ENCODE measurements at places on chromosomes 1 and 21.
A peak's percentile ranks its signal among the peaks of the same experiment; 100 is the strongest.

DNA sequence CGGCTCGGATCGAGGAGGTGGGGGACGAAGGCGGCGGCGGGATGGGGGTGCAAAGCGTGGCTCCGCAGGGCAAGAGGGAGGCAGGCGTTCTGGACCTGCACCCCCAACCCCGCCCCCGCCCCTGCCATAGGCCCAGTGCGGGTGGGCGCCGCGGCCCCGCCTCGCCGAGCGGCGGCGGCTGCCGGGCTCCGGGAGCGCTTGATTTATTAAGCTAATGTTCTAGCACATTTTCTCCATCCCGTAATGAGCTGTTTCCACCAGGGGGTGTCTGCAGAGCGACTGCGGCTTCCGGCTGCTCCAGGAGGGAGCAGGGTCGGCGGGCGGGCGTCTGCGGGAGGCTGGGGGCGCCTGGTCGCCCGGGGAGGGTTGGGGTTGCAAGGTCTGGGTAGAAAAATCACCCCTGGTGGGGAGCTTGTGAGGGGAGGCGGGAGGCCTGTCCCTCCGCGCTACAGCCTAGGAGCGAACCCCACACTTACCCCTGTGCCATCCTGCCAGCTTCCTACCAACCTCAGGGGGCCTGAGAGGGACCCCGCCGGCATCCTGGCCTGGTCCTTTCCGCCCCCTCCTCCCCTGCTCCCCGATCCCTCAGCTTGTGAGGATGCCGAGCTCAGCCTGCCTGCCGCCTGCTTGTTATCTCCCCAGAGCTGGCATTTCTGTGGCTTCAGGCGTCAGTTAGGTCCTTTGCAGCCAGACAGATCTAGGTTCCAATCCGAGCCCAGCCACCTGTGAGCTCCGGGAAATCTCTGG is 48.5 kb upstream of the ACOT11 start:
- DNase-seq, result no peak

DNA sequence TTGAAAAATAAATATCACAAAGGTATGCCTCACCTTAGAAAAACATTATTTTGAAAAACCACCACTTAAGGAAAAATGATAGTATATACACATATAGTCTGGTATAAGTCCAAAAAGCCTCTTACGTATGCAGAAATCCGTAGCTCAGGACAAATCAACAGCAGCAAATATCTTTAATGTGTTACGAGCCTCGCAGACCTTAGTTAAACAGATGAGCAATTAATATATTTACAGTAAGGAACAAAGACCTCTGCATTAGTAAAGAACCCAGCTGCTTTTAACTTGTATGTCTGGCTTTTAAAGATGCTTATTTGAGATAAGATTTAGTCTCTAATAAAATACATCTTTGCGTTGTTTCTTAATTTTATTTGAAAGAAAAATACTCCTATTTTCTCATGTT is 79.9 kb upstream of the CHRM3 start:
- no peak for DNase-seq

GRCh38 chr1:54114001-54114400 is 38.8 kb downstream of the CDCP2 start:
- DNase-seq, result no peak

DNA sequence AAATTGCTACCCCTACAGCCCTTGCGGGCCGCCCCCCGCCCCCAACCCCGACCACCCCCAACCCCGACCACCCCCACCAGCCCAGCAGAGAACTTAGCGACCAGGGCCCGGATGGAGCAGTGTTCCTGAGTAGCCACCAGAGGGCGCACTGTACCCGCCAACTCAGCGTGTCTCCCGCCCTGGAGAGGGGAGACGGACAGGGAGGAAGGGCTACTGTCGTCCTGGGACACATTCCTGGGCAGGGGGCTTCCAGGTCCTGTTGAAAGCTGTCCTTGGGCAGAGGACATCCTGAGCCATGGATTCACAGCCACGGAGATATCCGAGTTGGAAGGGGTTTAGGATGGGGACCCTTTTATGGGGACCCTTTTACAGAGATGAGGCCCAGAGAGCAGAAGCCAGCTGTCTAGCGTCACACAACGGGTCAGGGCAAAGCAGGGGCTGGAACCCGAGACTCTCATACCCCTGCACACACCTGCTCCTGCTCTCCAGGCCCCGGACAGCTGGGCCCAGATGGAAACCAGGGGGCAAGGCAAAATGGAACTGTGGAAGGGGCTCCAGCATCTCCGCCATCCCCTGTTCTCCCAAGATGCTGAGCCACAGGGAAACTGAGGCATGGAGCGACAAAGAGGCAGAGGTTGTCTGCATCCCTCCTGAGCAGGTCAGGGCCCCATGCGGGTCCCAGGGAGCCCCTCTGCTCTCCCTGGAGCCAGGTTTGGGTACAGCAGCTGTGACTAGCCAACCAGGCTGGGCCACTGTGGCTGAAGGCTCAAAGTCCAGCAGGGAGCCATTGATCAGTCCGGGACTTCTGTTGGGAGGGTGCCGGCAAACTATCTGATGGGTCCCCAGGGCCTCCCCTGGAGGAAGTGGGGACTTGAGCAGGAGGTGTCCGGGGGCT is 25.0 kb upstream of the LAPTM5 start:
- DNase-seq, result peak; percentile 62

DNA sequence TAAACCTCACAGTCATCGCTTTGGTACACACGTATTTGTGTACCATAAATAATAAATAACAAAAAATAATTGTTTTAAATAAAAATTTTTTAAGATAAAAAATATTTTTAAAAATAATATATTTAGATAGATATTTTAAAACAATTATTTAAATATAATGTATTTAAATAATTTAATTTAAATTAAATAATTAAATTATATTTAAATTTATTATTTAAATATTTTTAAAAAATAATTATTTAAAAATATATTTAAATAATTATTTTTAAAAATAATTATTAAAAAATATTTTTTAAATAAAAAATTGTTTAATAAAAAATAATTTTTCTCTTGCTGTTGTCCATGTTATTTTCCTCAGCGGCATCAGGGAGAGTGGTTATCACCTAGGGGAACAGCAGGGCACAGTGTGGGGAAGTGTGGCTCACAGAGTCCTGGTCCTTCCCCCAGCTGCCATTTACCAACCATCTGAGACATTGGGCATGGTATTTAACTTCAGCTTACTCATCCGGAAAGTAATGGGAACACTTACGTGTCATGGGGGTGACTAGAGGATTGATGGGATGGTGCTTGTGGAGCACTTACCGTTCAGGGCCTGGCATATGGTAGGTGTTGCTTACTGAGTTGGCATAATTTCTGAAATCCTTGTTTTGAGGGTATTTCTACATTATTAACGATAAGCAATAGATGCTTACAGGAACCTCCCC is 92.9 kb upstream of the TSPAN2 start:
- DNase-seq, result no peak

DNA sequence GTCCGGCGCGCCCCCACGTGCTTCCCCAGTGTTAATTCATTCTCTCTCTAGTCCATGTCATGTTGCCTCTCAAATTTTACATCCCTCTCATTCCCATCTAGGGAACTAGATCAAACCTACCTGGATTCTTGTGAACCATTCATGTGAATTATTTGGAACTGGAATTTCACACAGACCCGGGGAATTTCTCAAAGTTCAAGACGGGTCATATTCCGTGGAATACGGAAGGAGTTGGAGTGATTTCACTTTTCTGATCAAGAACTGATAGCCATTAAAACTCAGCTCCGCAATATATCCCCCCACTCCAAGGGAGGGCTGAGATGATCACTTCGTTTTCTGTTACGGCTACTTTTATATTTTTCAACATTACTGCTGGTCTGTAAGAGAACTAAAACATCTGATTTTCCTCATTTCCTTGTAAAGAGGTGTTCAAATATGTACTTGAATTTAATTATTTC is 1.0 kb upstream of the ENO1 start:
- DNase-seq, result no peak

DNA sequence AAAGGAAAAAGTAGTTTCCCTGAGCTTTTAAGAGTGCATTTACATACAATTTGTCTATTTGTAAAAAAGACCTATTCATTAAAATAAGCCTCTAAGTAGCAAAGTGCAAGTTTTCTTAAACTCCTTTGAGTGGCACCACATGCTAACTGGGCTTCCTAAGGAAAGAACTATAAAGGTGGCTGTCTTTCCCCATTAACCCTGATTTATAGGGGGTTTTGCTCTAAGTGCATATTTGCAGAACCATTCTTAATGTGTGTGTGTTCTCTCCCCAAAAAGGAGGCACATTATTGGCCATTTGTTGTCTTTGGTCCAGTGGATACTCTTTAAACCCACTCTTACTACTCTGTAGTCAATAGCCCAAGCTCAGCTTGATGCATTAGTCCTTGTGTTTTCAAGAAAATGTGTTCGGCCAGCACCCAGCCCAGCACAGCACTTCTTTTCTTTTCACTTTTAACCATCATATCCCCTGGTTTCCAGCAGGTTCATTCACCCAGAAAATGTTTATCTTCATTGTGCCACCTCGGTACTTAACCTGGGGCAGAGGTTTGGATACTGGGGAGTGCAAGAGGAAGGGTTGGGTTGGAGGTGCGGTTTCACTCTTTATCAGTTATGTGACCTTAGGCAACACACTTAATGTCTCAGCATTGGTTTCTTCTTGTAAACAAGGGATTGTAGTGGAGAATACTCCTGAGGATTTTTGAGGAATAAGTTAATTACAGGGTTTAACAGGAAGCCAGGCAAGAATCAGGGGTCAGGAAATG is 161.9 kb upstream of the UBE2U start:
- DNase-seq, result no peak

DNA sequence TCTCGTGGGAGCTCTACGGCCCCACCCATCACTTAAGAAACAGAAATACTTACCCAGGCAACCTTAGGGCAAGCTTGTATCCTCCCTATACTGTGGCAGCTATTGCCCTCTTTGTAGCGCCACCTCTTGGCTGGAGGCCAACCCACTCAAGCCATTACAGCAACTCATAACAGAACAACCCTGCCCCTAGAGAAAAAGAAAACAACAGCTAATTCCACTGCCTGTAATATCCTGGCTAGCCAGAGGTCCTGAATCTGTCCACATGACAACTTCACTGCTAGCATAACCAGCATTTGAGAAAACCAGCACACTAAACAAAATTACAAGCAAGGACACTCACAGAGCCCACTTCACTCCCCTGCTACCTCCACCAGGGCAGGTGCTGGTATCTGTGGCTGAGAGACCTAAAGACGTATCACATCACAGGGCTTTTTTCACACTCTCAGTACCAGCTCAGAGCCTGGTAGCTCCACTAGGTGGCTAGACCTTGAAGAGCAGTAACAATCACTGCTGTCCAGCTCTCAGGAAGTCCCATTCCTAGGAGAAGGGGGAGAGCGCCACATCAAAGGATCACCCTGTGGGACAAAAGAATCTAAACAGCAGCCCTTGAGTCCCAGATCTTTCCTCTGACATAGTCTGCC is 14.5 kb upstream of the MX1 start:
- DNase-seq, result no peak

DNA sequence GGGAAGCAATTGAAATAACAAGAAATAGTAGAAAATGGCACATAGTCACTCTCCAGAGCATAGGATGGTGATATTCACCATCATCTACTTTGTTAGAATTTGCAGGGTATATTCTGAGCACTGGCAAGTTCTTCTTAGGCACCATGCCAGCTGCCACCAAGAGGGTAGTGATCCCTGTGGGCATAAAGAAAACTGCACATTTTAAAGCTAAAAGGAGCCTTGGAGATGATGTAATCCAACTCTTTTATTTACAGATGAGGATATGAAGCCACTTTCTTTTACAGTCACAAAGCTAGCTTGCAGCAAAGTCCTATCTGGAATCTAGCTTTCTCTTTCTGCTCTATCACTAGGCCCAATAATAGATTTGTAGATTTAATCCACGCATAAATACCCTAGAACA is 69.0 kb downstream of the PTGER3 start:
- DNase-seq, result no peak

- DNase-seq, result no peak
These were observed 52.2 kb downstream of the TRAF5 start for GRCh38 chr1:211378844-211379243.

- no peak for DNase-seq
These were observed 91.4 kb downstream of the HMCN1 start for GRCh38 chr1:185825556-185825955.

DNA sequence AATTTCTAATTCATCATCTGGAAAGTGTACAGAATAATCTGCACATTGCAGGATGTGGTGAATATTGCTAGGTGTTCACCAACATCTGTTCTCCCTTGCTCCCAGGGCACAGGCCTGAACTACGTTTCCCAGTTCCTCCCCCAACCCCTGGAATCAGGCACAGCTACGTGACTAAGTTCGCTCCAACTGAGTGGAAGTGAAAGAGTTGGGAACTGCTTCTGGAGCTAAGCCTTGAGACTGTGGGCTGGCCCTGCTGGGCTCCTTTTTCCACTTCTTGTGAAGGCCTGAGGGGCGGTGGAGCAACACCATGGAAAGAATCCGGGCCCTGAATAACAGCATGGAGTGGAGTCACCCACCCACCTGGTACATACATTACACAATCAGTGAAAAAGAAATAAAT is 534.6 kb downstream of the SMYD3 start:
- no peak for DNase-seq

GRCh38 chr1:18739897-18740296 is 109.3 kb downstream of the PAX7 start:
- no peak for DNase-seq

GRCh38 chr1:111733183-111733991 is 5.8 kb downstream of the INKA2 start:
- no peak for DNase-seq

- no peak for DNase-seq
These were observed 1.4 kb upstream of the IGSF8 start for GRCh38 chr1:160099716-160100375.

DNA sequence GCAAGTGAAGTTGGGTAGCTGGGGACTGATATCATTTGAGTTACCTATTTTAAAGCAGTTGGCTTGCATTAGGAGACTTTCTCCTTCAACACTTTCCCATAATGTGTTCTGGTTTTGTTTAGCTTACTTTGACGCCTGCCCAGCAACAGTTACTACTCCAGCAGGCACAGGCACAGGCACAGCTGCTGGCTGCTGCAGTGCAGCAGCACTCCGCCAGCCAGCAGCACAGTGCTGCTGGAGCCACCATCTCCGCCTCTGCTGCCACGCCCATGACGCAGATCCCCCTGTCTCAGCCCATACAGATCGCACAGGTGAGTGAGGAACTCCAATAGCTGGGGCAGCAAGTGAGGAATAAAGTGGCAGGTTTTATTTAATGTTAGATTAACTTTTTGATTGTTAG is 144.3 kb downstream of the CD247 start:
- DNase-seq, result no peak

GRCh38 chr21:42799948-42800347 is 79.4 kb downstream of the WDR4 start:
- DNase-seq, result no peak

- no peak for DNase-seq
These were observed 538 bp upstream of the RCAN1 start for GRCh38 chr21:34615487-34615814.

DNA sequence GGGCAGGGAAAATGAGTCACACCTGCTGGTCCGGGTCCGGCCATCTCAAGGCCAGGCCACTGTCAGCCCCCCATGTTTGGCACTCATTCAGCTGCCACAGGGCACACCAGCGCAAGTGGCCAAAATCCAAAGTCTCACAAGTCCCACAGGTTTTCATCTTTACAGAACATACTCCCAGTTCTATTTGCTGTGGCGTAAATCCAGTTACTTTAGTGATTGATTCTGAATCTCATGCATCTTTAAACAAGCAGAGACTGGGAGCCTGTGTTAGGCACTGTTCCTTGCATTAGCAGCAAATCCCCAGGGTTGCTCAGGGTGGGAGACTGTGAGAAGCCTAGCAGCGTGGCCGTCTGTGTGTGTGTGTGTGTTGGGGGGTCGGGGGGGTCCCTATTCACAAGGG is 1.1 kb upstream of the SLC2A5 start:
- DNase-seq, result no peak

Data from activated T-helper 1 cell treated with anti-CD3 and anti-CD28 coated beads, Interleukin-2, amount 50 U/mL, for 16 hours (primary cell).